NCI-H1694 treated with DMSO at 0.1 percent for 48 hours (cell line): ENCODE measurements at places on chromosomes 16 and 17.

GRCh38 chr17:55289106-55289446 is 24.3 kb downstream of the HLF start:
- DNase-seq: no peak

DNA sequence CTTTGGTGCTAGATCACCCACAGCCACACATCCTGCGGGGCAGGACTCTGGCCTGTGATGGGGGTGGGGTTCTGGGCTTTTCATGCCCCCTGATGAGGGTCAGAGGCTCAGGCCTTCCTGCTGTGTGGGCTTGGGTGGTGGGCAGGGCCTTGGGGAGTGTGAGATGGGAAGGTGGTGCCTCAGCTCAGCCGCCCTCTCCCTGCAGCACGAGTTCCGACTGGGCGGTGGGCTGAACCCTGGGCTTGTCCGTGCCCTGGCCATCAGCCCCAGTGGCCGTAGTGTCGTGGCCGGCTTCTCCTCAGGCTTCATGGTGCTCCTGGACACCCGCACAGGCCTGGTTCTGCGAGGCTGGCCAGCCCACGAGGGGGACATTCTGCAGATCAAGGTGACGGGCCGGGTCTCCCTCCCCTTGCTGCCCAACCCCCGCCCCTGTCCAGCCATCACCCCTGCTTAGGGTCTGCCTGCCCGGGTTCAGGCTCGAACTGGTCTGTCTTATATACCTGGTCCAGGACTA is 6.8 kb upstream of the SERPINF2 start:
- DNase-seq: no peak

DNA sequence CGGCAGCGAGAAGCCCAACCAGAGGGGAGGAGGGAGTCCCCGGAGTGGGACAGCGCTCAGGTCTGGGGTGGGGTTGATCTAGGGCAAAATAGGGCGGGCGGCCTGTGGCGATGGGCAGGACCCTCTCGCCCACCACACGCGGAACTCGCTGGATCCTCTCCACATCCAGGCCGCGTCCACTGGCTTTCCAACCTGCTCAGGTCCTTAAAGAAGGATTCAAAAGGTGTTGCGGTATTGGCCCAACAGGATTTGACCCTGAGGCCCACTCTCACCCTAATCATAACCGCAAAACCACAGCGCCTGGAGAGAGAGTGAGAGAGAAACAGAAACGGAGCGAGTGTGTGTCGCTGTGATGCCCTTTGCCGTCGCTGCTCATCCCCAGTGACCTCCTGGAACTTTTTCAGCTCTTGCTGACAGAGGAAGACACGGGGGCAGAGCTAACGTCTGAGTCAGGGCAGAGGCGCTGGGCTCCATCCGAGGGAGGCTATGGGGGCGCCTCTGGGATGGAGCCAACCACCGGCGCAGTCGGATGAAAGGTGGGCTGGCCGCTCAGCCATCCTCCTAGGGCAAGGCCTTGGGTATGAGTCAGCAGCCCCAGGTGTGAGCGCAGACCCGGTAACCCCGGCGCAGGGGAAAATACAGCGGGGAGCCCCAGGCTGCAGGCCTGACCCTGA is 16.7 kb upstream of the OR1F1 start:
- DNase-seq: no peak

DNA sequence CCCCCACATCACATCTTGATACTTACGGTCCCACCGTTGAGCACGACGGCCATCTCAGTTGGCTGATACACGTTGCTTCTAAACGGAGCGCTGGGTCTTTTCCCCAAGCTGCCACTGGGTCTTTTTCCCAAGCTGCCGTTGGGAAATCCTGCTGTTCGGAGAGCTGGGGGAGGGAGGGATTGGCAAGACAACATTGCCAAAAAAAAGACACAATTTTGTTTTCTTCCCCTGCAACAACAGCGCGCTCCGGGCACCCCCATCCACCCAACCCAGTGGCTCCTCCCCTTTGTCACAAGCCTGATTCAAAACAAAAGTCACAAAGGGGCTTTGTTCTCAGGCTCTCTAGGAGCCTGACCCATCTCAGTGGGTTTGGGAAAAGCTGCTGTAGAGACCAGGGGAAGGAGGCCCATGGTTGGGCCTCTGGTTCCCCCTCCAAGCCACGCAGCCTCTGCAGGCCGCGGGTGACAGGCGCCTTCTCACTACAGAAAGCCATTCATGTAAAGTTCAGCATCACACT is 22.8 kb downstream of the GPRC5B start:
- DNase-seq: no peak

GRCh38 chr17:27535178-27535928 is 79.1 kb downstream of the KSR1 start:
- DNase-seq: no peak

- DNase-seq: peak; percentile 83
Observed at GRCh38 chr17:7280519-7281073, 922 bp upstream of the SLC2A4 start.

- no peak for DNase-seq
Observed at GRCh38 chr17:59356543-59357218, 25.2 kb downstream of the YPEL2 start.
